ENCODE measurements at places on chromosomes 3 and 15.
A peak's percentile ranks its signal among the peaks of the same experiment; 100 is the strongest.

- DNase-seq, result peak; percentile 41
These were observed 286.5 kb downstream of the LPP start for GRCh38 chr3:188440340-188440972.

- DNase-seq, result no peak
These were observed 367.3 kb downstream of the OCA2 start for GRCh38 chr15:27731776-27732175.

- DNase-seq, result peak; percentile 94
These were observed 123.8 kb upstream of the PHLDB2 start for GRCh38 chr3:111735243-111735758.

- DNase-seq, result peak; percentile 36
These were observed 127.9 kb downstream of the CD47 start for GRCh38 chr3:107962946-107963345.

- DNase-seq, result peak; percentile 100
These were observed 15.2 kb upstream of the ACTC1 start for GRCh38 chr15:34810443-34811129.

DNA sequence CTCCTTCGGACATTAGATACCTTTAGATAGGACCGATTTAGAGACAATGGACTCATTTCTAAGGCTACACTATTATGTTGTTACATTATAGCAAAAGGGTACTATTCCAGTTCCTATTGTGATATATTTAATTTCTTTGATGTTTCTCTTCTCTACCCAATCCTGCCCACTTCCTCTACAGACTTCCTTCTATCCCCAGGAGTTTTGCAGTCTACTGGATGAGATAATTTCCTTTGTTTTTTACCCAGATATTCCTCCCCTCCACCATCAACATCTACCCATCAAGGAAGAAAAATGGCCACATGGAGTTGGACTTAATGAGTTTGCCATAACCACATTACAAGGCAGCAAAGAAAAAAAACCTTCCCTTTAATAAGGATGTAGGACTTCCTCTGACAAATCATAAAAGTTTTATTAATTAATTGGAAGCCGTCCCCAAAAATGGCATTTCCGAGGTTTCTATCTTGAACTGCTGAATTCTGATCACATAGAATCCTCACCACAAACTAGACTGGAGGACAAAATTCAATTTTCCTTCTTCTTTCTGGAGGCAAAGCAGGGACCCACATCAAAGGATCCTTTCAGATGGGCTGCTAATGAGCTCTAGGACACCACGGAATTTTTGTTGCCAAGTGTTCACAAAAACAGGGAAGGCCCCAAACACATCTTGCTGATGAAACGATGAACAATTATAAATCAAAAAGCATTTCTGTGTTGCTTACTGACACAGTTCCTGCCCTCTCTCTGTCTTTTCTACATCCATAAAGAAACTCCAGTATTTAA is 33.4 kb downstream of the FRMD4B start:
- DNase-seq, result no peak

- DNase-seq, result peak; percentile 43
These were observed 1.6 kb upstream of the TTLL3 start for GRCh38 chr3:9808345-9809037.

GRCh38 chr3:14177580-14178246 is 688 bp downstream of the XPC start:
- DNase-seq, result peak; percentile 34

DNA sequence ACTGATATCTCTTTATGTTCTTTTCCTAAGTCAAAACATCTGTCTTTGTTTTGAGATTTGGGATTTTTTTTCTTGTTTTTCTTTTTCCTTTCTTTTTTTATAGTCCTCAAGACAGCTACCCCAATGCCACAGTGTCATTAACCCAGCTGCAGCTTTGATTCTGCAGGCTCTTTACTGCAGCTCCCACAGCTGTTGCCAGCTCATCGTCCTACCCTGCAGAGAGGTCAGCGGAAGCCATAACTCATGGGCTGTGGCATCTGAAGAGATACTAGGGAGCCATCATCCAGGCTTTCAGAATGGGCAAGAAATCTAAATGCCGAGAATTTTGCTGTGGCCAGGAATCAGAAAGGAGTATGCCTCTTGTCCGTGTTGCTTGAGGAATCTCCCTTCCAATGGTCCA is 44.3 kb upstream of the SLC24A5 start:
- no peak for DNase-seq

- peak; percentile 87 for DNase-seq
These were observed 6.5 kb upstream of the ALDH1A3 start for GRCh38 chr15:100873029-100873677.

- DNase-seq, result no peak
These were observed 75.8 kb downstream of the CPN2 start for GRCh38 chr3:194275291-194275690.

DNA sequence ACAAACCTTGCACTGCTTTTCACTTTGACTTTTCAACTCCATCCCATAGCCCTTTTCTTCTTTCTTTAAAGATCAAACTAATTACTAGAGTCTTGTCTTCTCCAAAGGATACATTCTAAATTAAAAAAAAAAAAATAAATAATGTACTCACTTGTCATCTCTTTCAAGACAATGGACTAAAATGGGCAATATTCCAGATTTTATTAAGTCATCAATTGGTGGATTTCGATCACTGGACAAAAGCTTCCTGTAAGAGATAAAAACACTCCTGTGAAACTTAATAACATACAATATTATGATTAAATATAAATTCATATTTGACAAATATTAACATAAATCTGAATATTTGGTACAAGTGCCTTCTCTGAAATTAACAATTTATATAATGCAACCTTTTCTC is 34.1 kb downstream of the KPNA4 start:
- no peak for DNase-seq

- DNase-seq, result peak; percentile 47
These were observed 3.8 kb upstream of the BRPF1 start for GRCh38 chr3:9727743-9728142.

DNA sequence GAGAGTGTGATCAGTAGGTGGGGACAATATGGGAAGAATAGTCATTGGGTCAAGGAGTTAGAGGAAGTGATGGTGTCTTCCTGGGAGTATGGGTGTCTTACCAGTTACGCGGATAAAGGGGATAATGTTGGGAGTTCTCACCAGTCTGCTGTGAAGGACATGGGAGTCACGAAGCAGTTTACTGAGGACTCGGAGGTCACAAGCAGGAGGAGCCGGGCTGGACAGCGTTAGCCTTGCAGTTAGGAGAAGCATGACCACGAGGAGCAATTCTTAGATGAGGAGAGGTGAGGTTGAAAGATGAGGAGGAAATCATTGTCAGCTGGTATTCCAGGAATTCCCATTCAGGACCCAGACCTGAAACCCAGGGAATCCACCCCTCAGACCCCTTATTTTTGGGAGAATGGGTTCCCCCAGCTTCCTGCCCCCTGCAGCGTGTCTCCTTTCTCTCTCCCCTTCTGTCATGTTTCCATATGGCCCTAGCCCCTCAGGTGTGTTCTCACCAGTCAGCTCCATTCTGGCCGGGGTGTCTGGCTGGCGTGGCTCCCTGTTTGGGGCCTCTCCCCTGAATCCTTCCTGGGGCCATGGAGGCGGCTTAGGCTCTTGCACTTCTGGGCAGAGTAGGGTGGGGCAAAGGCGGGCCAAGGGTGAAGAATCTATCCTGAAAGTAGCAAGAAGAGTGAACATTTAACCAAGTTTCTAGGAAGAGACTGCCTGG is 2.1 kb downstream of the THPO start:
- DNase-seq, result no peak

DNA sequence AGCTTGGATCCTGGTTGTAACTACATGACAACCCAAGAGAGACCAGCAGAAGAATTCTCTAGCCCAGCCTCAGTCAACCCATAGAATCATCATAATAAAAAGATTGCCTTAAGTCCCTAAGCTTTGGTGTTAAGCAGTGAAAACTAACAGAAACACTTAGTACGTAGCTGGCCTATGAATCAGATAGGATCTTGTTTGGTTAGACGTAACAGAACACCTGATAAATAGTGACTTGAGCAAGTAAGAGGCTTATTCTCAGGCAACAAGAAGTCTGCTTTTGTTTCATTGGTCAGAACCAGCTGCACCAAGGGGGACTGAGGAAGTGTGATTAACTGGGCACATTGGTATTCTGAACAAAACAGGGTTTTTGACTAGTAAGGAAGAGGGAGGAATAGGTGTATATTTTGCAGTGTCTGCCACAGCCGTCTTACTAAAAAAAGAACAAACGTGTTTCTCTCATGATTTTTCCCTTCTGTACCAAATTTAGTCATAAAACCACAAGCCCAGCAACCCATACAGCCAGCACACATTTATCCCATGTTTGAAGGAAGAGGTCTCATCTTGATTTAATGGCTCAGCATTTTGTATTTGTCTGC is 53.3 kb upstream of the GLCE start:
- peak; percentile 21 for DNase-seq

Measured in IMR-90 (cell line).